ENCODE measurements at places on chromosomes 3 and 15. TPM values are rescaled to one million over a fixed set of nuclear protein-coding genes. Genes with fewer than 3 reads are reported as not detected.

- H3K36me3 ChIP-seq: no peaks in the 10 kb centered on the region
- no peak for DNase-seq
- H3K4me1 ChIP-seq: no peaks in the 10 kb centered on the region
- no peak overlapping the region for H3K4me3 ChIP-seq
- no peak overlapping the region for H3K27ac ChIP-seq
- H3K27me3 ChIP-seq: no peaks in the 10 kb centered on the region
Observed at GRCh38 chr3:11808231-11808630, 38.5 kb downstream of the TAMM41 start.

DNA sequence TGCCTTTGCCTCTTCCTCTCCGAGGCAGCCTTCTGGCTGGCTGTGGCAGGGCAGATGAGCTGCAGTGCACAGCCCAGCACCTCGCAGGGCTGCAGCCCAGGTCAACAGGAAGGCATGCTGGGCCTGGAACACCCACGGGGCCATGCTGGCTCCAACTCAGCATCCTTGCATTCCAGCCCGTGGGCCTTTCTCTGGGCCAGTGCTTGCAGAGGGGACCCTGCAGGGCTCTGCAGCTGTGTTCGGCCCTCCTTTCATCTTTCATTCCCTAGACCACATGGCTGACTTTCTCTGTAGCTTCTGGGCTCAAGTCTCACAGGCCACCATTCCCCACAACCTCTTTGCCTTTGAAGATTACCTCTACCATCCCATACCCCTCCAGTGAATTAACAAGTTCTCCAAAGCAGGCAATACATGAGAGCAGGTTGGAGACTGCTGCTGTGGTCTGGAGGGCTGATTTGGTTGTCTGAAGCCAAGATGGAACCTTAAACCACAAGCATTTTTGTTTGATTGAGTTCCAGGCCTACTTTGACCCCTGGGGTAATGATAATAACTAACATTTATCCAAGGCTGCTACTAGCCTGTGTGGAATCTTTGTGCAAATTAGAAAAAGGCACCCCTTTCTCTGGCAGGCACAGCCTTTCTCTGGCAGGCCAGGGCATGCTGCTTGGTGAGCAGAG, 5.9 kb downstream of the FAM131A start:
- H3K27me3 ChIP-seq: no peaks in the 10 kb centered on the region
- H3K4me3 ChIP-seq: no peak overlapping the region
- H3K36me3 ChIP-seq: peaks cover 39% of the 10 kb centered on the region
- H3K4me1 ChIP-seq: peaks cover 22% of the 10 kb centered on the region
- H3K27ac ChIP-seq: no peak overlapping the region
- no peak for DNase-seq

- no peaks in the 10 kb centered on the region for H3K36me3 ChIP-seq
- no peak overlapping the region for H3K4me3 ChIP-seq
- no peaks in the 10 kb centered on the region for H3K4me1 ChIP-seq
- no peaks in the 10 kb centered on the region for H3K27me3 ChIP-seq
- DNase-seq: no peak
- no peak overlapping the region for H3K27ac ChIP-seq
Observed at GRCh38 chr3:197527569-197527968, 28.2 kb downstream of the BDH1 start.

DNA sequence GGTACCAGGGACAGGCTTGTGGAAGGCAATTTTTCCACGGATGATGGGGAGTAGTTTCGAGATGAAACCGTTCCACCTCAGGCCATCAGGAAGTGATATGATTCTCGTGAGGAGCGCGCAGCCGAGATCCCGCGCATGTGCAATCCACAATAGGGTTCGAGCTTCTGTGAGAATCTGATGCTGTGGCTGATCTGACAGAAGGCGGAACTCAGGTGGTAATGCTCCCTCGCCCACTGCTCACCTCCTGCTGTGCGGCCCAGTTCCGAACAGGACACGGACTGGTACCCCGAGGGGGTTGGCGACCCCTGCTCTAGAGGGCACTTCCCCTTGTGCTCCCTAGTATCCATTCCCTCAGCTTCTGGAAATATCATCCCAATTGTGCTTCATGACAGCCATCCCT, 99.9 kb downstream of the PLD1 start:
- H3K36me3 ChIP-seq: no peaks in the 10 kb centered on the region
- H3K4me3 ChIP-seq: no peak overlapping the region
- no peak overlapping the region for H3K27ac ChIP-seq
- no peaks in the 10 kb centered on the region for H3K27me3 ChIP-seq

DNA sequence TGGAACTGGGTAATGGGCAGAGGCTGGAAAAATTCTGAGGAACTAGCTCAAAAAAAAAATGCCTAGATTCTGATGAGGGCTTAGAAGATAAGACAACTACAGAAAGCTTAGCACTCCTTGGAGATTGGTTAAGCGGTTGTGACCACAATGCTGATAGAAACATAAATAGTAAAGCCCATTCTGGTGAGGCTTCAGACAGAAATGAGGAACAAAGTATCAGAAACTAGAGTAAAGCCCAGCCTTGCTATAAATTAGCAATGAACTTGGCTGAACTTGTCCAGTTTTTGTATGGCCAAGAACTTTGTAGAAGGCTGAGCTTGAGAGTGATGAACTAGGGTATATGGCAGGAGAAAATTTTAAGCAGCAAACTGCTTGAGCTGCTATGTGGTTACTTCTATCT, 25.4 kb downstream of the GOLGB1 start:
- no peaks in the 10 kb centered on the region for H3K27me3 ChIP-seq
- DNase-seq: no peak
- no peak overlapping the region for H3K4me3 ChIP-seq
- H3K36me3 ChIP-seq: peaks cover 93% of the 10 kb centered on the region
- no peaks in the 10 kb centered on the region for H3K4me1 ChIP-seq

GRCh38 chr15:80323285-80323684, 71.3 kb upstream of the CTXND1 start:
- no peak overlapping the region for H3K4me3 ChIP-seq
- H3K36me3 ChIP-seq: no peaks in the 10 kb centered on the region
- no peaks in the 10 kb centered on the region for H3K4me1 ChIP-seq

DNA sequence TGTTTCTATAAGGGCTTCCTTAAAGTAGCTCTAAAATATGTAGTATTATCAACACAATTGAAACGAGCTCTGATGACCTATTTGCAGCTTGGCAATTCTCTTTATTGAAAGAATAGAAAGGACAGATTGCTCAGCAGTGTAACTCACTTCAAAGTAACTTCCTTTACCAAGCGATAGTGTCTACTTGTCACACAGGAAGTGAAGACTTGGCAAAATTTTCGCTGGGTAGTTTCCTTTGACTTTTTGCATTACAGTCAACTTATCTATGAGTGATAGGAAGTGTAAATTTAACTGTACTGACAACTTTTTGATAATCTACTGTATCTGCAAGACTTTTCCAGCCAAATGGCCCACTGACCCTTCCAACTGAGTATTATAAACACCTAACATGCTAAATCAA, 22.8 kb downstream of the SLC9A9 start:
- no peak overlapping the region for H3K27ac ChIP-seq
- DNase-seq: no peak
- H3K27me3 ChIP-seq: no peaks in the 10 kb centered on the region
- no peak overlapping the region for H3K4me3 ChIP-seq
- no peaks in the 10 kb centered on the region for H3K36me3 ChIP-seq

DNA sequence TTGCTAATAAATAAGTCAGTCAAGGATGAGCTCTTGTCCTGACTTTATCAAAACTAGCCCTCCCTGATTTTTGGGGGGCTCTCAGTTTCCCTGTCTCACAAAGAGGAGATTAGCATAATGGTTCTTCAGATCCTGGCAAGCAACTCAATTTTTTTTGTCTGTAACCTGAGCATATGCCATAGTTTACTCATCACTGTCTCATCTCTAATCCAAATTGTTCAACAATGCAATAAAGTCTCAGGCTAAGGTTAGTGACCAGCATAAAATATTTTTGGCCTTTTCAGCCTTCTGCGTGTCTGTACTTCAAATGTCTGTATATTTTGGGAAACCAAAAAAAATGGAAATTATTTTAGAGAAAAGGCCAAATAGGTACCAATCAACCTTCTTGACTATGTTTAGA, 465.6 kb upstream of the TPRG1 start:
- no peak overlapping the region for H3K27ac ChIP-seq
- no peak for DNase-seq
- no peaks in the 10 kb centered on the region for H3K36me3 ChIP-seq

- DNase-seq: no peak
- no peaks in the 10 kb centered on the region for H3K4me1 ChIP-seq
- H3K4me3 ChIP-seq: no peak overlapping the region
- H3K27ac ChIP-seq: no peak overlapping the region
- no peaks in the 10 kb centered on the region for H3K36me3 ChIP-seq
- peaks cover 9% of the 10 kb centered on the region for H3K27me3 ChIP-seq
Observed at GRCh38 chr3:72255191-72255590, 470.2 kb upstream of the PROK2 start.

DNA sequence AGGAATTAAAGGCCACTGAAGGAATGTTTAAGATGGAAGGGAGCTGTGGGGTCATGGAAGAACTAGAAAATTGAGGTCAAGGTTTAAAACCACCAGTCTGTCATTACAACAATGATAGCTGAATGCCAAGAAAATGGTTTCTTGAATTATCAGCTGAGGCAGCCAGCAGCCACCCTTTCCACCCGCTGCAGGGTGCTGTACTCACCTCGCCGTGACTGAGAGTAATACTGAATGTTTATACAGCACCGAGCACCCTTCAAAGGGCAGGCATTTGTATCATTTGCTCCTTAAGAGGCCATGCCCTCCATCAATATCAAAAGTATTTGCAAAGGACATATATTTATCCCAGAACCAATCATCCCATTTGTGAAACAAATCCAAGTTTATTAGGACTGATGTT, 402.8 kb downstream of the VPS13C start:
- no peak for DNase-seq
- no peaks in the 10 kb centered on the region for H3K27me3 ChIP-seq
- no peak overlapping the region for H3K27ac ChIP-seq
- H3K4me1 ChIP-seq: peaks cover 9% of the 10 kb centered on the region
- no peaks in the 10 kb centered on the region for H3K36me3 ChIP-seq
- H3K4me3 ChIP-seq: no peak overlapping the region

GRCh38 chr3:116067326-116067725, 378.0 kb downstream of the LSAMP start:
- no peaks in the 10 kb centered on the region for H3K27me3 ChIP-seq
- H3K4me1 ChIP-seq: no peaks in the 10 kb centered on the region
- no peaks in the 10 kb centered on the region for H3K36me3 ChIP-seq
- no peak overlapping the region for H3K27ac ChIP-seq

DNA sequence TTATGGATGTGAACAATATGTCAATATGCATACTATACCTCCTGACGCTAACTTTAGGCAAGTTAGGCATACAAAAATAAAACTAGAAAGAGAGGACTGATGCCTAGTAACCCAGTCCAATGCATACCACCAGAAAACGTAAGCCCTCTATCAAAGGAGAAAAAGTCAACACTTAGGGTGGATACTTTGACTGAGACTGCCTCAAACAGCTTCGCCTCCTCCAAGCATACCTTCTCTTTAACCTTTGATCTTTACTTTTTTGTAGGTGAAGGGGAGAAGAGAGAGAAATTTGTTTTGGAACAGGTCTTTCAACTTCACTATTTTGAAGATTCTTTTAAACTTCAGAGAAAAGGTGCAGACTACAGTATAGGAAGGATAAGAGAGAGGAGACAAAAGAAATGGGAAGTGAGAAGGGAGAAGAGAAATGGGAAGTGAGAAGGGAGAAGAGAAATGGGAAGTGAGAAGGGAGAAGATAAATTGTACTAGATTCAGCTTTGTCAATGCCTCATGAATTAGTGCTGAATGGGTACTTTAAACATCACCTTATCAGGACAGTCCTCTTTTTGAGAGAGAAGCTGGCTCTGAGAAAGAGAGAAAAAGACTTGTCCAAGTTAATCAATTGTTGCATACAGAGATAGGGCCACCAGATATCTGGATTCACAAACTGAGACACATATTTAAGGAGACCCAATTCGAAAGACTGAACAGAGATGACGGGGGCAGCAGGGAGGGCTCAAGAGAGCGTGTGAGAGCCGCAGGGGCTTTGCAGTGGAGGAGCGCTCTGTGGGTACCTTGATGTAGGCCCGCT, 1.0 kb downstream of the P3H2 start:
- no peak for DNase-seq
- no peaks in the 10 kb centered on the region for H3K36me3 ChIP-seq
- H3K27ac ChIP-seq: no peak overlapping the region
- peak overlapping the region; percentile 58 for H3K4me3 ChIP-seq
- no peaks in the 10 kb centered on the region for H3K27me3 ChIP-seq

- no peaks in the 10 kb centered on the region for H3K27me3 ChIP-seq
- peaks cover 17% of the 10 kb centered on the region for H3K4me1 ChIP-seq
- no peak overlapping the region for H3K4me3 ChIP-seq
- DNase-seq: no peak
- H3K27ac ChIP-seq: peak overlapping the region; percentile 67
- no peaks in the 10 kb centered on the region for H3K36me3 ChIP-seq
Observed at GRCh38 chr3:156631323-156631722, 43.1 kb upstream of the TIPARP start.

DNA sequence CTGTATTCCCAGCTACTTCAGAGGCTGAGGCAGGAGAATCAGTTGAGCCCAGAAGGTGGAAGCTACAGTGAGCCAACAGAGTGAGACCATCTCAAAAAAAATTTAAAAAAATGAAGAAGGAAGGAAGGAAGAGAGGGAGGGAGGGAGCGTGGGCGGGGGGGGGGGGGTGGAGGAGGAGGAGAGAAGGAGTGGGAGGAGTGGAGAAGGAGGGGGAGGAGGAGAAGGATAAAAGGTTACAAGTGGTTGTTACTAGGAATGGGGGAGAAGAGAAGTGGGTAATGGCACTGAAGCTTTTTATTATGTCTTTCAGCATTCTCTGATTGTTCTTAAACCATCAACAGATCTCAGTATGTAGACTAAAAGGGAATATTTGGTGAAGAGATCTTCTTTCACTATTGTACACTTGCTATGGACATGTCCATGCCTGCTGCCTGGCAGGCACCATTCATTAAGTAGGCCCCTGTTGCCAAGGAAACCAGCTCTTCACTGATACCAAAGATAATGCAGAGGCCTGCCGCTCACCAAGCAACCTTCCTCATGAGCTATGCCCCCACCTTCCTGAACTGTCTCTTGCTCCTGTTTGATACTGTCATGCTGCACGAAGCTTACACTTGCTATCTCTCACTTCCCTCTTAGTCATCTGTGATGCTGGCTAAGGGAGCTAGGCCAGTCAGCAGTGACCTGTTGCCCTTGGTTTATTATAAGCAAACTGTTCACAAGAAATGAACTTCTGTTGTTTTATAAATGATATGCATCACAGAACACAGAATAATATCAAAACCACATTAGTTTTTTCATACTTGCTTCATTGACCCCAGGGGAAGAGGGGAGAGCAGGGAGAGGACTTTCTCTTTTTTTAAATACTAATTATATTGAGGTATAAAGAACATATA, 23.1 kb downstream of the EPM2AIP1 start:
- DNase-seq: no peak
- H3K4me3 ChIP-seq: no peak overlapping the region
- no peaks in the 10 kb centered on the region for H3K27me3 ChIP-seq
- H3K4me1 ChIP-seq: no peaks in the 10 kb centered on the region
- H3K27ac ChIP-seq: no peak overlapping the region

- no peaks in the 10 kb centered on the region for H3K36me3 ChIP-seq
- no peak overlapping the region for H3K4me3 ChIP-seq
- DNase-seq: no peak
- H3K4me1 ChIP-seq: no peaks in the 10 kb centered on the region
- H3K27ac ChIP-seq: no peak overlapping the region
Observed at GRCh38 chr15:87846746-87847145, 409.8 kb downstream of the NTRK3 start.

- DNase-seq: no peak
- H3K27ac ChIP-seq: no peak overlapping the region
- no peaks in the 10 kb centered on the region for H3K27me3 ChIP-seq
- H3K36me3 ChIP-seq: no peaks in the 10 kb centered on the region
- no peak overlapping the region for H3K4me3 ChIP-seq
Observed at GRCh38 chr3:130828948-130829947, 64.6 kb upstream of the ATP2C1 start.

Gene GOLGA8Q
- 0.41 TPM for total RNA-seq

Gene PLSCR5
- total RNA-seq: not detected

Gene CLDN16
- total RNA-seq: not detected

Gene MYZAP
- total RNA-seq: 1.4 TPM

Gene PRR23A
- not detected for total RNA-seq

Gene FANCD2OS
- not detected for total RNA-seq

Measured in gastrocnemius medialis (tissue), 4 donors.